ENCODE measurements at places on chromosomes 12 and 14.

DNA sequence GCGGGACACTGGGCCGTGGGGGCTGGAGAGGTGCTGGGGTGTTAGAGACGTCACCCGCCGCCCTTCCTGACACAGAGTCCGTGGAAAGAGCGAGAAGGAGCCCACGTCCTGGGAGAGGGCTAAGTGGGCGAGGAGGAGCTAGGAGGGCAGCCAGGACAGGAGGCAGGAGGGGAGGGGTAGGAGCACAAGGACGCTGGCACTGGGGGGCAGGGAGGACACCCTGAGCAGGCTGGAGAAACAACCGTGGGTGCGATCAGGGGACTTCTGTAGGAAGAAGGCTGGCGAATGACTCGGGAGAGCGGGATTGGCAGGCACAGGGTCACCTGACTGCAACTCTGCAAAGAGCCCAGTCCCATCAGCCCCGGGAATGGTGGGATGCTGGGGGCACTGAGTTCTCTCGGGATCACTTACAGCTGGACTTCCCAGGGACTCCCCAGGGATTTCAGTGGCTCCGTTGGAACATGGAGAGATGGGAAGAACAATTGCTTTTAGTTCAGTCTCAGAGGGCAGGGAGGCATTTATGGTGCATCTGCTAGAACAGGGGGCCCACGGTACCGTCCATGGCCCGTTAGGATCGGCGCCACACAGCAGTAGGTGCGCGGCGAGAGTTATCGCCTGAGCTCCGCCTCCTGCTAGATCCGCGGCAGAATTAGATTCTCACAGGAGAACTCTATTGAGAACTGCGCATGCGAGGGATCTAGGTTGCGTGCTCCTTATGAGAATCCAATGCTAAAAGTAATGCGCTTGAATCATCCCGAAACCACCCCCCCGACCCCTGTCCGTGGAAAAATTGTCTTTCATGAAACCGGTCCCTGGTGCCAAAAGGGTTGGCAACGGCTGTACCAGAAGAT, 24.3 kb downstream of the UBR7 start:
- peak; percentile 59 for DNase-seq

DNA sequence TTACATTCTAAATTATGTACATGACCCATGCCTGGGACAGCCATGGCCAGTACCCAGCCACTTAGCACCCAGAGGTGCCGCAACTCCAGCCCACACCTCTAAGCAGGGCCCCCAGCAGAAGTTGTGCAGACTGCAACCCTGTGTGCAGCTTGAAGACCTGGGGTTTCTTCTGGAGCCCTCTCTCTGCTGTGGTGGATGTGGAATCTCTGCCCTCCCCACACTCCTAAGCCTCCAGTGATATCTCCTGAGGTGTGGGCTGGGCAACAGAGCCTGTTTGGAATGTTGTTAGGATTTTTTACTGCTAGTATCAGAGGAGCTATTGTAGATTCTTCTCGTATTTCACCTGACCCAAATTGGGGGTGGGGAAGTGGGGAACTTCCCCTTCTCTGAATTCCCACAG, 59.4 kb upstream of the TUNAR start:
- DNase-seq: no peak

- DNase-seq: no peak
Observed at GRCh38 chr12:112446008-112446725, 27.4 kb downstream of the PTPN11 start.

DNA sequence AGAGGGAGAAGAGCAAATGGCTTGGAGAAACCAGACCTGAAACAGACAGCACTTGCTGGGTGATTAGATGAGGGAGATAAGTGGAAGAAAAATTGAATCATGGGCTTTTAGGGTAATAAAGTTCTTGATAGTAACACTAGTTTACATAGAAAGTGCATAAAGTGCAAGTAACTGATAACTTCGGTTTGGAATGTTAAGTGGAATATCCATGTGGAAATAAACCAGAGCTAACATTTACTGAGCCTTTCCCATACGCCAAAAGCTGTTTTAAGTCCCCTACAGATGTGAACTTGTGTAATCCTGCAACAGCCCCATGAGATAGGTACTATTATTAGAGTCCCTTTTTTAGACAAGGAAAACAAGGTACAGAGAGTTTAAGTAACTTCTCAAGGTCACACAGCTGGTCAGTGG, 77.1 kb upstream of the NUDT4 start:
- no peak for DNase-seq

GRCh38 chr14:52053044-52053443, 15.8 kb downstream of the NID2 start:
- peak; percentile 56 for DNase-seq

Measured in astrocyte of the spinal cord (primary cell).